ENCODE measurements at places on chromosomes 12 and 14.
A peak's percentile ranks its signal among the peaks of the same experiment; 100 is the strongest.

GRCh38 chr14:53509276-53510244 is 356.4 kb upstream of the DDHD1 start:
- DNase-seq: no peak

DNA sequence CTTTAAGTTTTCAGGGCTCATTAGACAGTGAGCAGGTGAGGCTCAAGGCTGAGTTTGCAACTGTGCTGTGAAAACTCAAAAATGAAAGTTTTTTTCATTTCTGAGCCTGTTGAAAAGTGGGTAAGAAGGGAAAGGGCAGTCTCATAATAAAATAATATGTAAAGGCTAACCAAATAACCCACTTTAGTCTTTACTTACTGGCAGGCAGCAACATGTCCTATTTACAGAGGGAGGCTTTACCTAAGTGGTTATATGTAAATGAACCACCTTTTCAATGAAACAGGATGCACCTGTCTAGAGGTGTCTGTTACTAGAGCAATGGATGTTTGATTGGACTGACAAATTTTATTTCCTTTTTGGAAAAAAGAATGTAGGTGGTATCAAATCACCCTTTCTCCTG is 158.0 kb downstream of the ETV6 start:
- no peak for DNase-seq

GRCh38 chr12:45235087-45236025 is 19.5 kb downstream of the ANO6 start:
- DNase-seq: no peak

- no peak for DNase-seq
These were observed 144.4 kb downstream of the EFCAB11 start for GRCh38 chr14:89810101-89810500.

- DNase-seq: no peak
These were observed 229.1 kb upstream of the RTL1 start for GRCh38 chr14:101132588-101132987.

DNA sequence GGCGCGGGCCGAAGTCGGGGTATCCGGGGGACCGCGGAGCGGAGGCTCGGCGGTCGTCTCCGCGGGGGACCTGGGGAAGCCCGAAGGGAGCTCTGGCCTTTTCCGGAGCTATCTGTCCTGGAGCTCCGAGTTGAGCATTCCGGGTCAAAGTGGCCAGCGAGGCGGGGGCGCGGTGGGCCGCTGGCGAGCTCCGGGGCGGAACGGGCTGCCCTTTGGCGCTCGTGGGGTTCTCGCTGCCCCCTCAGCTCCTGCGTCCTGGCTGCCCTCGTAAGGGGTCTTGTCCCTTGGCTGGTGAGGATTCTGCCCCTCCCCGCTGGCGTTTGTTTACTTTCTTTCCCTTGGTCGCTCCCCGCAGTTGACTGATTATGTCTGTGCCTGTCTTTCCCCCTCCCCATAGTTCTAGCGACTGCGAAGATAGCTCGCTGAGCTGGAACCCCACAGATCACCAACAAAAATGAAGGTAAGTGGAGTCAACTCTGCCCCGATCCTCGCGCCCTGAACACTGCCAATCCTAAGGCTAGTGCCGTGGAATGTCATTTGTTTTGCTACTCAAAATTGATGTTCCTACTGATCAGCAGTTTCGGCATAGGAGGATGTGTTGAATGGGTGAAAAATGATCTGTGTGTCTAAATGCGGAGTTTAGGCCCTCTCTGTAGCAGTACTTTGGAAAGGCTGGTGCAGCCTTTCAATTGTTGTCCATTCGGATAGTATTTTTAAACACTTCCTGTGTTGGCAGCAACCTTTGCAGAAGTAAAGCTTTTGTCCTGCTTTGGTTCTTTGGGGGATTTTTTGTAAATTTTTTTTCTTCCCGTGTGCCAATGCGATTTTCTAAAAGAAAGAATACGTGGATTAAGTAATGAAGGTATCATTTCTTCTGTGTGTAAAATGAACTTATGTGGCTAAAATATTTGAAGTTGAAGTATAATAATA is 1.3 kb downstream of the ARID4A start:
- DNase-seq: peak; percentile 41

DNA sequence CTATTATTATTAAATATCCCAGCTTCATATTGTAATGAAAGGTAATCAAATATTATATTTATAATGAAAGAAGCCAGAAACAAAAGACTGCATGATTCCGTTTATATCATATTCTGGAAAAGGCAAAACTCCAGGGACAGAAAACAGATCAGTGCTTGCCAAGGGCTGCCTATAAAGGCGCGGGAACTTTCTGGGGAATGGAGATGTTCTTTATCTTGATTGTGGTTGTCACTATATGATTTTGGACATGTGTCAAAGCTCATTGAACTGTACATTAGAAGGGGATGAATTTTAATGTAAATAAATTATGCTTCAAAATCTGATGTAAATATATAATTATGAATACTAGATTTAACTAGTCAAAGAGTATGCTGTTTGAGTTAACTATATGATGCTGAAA is 115.4 kb upstream of the KRAS start:
- DNase-seq: no peak

GRCh38 chr14:58587271-58587670 is 50.5 kb upstream of the DACT1 start:
- no peak for DNase-seq

- DNase-seq: peak; percentile 6
These were observed 36.9 kb downstream of the PSEN1 start for GRCh38 chr14:73173092-73173735.

GRCh38 chr12:45246236-45246635 is 30.3 kb downstream of the ANO6 start:
- no peak for DNase-seq

DNA sequence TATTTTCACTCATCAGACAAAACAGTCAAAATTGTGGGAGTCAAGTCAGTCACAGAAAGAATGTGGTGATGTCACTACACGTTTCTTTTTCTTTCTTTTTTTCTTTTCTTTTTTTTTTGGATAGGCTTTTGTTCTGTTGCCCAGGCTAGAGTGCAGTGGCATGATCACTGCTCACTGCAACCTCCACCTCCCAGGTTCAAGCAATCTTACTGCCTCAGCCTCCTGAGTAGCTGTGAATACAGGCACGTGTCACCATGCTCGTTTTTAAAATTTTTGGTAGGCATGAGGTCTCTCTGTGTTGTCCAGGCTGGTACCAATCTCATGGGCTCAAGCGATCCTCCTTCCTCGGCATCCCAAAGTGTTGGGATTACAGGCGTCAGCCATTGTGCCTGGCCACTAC is 2.3 kb downstream of the CLECL1 start:
- DNase-seq: no peak

DNA sequence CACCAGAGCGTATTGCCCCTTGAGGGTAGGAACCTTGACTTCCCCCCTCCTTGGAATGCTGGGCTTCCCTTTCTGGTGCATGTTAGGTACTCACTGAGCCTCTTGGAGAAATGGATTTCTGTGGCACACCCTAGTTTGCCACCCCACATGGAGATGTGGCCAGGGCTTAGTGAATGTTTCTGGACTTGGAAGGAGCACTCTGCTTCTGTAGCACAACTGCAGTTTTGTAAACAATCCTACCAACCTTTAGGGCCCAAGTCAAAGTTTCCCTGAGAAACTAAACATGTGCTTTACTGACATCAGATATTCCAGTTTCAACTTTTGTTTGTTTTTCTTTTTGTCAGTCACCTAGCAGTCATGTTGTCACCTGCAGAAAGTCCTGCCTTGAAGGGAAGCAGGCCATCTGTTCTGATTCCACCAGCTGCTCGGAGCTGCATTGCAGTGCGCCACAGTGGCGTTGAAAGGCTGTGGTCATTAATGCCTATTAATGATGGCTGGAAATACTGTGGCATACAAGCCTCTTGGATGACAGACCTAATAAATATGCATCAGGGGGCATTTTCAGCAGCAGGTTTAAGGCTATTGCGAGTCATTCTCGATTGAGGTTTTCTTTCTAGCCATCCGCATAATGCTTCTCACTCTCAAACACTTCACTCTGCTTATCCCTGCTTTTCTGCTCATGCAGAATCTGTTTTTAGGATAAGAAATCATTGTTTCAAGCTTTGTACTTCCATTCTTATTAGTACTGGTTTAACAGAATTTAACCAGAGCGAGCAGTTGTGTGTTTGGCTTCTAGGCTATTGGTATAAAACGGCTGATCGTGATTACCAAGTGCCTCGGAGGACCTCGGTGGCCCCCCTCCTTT is 7.8 kb downstream of the PELI2 start:
- no peak for DNase-seq

- no peak for DNase-seq
These were observed 103.2 kb downstream of the SLC38A4 start for GRCh38 chr12:46722394-46723185.

GRCh38 chr12:57739914-57740538 is 1.5 kb upstream of the AGAP2 start:
- no peak for DNase-seq

- DNase-seq: no peak
These were observed 6.5 kb downstream of the EPS8 start for GRCh38 chr12:15782667-15783066.

DNA sequence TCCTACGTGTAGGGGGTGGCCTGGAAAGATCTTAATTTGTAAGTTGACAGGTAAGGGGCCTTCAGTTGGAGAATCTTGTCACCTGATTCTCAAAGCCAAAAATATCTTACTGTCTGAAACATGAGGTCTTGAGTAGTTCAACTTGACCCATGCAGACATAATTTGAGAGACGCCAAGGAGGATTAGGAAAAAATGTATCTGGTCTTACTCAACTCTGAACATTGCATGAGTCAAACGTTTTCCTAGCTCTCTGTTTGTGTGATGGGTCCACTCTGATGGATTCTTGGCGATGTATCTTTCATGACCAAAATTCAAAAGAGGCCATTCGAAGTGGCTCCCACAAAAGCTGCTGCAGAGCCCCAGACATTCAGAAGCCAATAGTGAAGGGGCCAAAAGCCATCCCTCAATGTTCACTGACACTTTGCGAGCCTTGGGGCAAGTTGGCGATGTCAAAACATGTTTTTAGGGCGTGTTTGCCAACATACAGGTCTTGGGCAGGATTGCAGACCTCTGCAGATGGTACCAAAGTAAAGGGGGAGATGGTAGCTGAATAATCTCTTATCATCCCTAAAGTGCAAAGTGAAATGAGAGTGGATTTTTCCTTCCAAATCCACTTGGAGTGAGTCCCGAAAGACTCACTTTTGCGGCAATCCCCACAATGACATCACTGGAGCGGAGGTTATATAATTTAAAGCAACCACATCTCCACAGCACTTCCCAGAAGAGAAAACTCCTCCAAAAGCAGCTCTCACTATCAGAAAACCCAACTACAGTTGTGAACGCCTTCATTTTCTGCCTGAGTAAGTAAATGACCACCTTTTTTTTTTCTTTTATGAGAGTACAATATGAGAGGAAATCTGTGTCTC is at the start of gene BDKRB1:
BDKRB1 (plus strand) TSS at position 710 of the 866 bp plus-strand sequence. CDS start 7,473 bp downstream, outside the sequence.
- DNase-seq: no peak

DNA sequence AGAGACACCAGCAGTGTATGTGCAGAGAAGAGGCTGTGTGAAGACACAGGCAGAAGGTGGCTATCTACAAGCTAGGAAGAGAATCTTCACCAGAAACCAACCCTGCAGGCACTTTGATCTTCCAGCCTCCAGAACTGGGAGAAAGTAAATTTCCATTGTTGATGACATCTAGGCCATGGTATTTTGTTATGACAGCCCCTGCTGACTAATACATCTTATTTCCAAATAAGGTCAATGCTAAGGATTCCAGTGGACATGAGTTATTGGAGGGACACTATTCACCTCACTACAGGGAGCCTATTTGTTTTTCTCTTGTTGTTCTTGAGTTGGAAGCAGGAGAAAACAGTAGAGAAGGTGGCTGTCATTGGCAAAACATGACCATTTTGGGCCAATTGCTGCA is 88.5 kb upstream of the RIN3 start:
- no peak for DNase-seq

DNA sequence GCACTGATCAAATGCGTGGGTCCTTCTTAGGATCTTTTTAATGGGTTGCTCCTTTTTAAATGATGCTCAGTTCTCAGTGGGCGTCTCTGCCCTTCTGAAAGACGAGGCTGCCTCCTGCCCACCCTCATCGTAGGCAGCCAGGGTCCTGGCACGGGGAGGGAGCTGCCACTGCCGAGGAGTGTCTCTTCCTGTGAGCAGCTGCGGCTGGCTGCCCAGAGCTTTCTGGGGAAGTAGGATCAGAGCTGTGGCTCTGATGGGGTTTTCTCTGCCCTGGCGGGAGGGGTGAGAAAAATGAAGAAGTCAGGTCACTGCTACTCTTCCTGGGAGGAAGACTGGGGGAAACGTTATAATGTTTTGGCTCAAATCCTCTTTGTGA is 31.1 kb upstream of the BEGAIN start:
- no peak for DNase-seq

DNA sequence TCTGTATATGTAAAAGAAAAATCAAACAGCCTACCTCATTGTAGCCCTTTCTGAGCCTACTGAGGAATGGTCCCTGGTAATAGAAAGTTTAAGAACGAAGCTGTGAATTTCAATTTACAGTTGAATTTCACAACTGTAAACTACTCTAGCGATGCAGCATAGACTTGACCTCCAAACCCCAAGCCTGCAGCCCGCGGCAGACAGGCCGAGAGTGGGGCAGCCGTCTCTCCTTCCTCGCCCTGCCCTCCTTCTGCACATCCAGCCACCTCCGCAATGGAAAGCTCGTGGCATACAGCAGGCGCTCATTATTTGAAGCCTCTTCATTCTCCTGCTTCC is 15.3 kb downstream of the RNASE2 start:
- DNase-seq: no peak

DNA sequence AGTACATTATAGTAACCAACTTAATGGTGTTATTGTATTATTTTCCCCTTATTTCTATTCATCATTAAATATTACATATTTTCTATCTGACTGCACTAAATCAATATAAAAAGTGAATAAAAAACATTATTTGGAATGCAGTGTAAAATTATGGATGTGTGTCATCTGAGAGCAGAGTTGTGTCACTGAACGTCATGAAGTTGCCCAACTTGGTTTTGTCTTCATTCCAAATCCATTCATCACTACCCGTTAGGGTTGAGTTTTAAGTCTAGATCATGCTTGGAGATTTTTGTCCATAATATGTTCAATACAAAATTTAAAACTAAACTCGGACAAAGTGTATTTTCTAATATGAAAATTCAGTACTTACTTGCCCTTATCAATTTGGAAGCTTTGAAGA is 16.1 kb downstream of the KLRF1 start:
- DNase-seq: no peak

- no peak for DNase-seq
These were observed 1.9 kb downstream of the CCDC177 start for GRCh38 chr14:69572841-69573135.

DNA sequence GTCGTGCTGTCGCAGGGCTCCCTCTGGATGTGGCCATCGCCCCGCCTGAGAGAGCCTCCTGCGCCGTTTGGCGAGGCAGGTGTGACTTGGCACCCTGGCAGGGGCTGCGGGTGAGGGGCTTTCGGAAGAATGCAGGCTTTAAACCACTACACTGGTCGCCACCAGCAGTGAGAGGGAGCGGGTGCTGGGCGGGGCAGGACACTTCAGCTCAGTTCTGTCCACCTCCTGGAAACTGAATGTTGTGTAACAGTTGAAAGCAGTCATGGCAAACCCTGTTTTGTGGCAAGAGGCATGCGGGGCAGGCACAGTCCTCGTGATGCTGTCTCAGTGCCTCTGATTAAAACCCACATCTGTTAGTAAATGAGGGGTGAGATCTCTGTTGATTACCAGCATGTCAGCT is 55.9 kb downstream of the AACS start:
- no peak for DNase-seq
